ENCODE measurements at places on chromosomes 4 and X.

DNA sequence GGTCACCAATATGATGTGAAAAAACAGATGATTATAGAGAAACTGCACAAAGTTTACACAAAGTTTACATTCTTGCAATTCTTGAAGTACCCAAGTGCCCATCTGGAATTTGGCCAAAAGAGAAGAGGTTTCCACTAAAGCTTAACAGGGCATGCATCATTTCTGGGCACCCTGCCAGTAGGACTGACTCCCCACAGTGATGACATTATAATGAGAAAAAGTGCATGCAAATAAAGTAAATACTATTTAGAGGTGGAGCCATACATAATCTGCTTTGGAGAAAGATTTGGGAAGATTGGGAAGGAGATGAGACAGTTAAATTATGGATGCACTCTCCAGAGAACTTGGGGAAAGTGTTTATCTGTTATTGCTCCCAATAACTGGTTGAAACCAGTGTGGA is 93.7 kb upstream of the TRPC3 start:
- DNase-seq: no peak

DNA sequence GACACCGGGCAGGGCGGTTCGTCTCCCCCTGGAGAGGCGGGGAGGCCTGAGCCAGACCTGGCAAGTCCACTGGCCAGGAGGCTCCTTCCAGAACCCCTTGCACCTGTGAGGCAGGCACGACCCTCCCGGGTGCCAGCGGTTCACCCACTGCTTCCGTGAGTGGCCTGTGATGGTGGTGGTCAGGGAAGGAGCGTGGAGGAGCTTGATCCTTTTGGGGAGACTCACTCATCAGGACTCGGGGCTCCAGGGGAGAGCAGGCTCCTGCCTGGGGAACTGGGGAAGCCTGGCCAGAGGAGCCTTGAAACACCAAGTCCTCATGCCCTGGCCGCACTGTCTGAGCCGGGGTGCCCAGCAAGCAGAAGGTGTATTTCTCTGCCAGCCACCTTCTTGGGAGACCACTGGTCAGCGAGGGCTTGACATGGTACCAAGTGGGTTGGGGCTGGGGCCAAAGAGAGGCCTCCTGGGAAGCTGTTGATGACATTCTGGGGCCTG is 860 bp downstream of the FAM50A start:
- no peak for DNase-seq

- DNase-seq: no peak
Observed at GRCh38 chr4:88054901-88055300, 47.5 kb downstream of the PKD2 start.

- no peak for DNase-seq
Observed at GRCh38 chr4:42605264-42605663, 51.6 kb downstream of the ATP8A1 start.

DNA sequence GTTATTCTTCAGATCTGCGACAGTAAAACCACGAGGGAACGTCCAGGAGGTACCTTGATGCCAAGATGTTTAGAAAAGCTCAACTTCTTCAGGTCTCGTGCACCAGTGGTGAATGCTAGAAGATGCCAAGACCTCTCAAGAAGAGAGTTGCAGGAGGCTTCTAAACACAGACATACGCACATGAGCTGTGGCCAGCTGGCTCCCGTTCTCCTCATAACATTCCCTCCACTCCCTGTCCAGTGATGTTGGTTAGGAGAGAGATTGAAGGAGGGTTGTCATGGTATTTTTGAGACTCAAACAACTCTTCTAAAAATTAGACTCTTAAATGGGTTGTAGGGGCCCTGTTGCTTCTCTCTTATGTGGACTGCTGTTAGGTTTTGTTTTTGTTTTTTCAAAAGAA is 184.3 kb downstream of the QDPR start:
- DNase-seq: no peak

GRCh38 chrX:152819732-152820131 is 10.8 kb downstream of the CETN2 start:
- DNase-seq: no peak

DNA sequence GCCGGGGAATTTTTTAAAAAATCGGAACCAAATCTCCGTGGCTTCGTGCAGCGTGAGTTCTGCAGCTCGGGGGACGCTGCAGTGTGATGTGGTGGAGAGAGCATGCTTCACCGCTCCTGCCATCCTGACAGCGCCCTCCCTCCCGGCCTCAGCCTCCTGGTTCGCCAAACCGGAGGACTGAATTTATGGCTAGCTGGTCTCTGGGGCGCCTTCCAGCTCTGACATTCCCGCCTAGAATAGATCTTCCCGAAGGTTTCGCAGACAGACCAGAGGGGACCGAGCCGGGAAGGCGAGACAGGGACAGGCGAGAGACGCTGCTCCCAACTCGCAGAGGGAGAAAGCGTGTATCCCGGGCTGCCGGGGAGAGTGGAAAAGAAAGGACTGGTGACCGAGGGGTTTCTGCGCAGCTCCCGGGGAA is 25.9 kb downstream of the HOPX start:
- DNase-seq: no peak

DNA sequence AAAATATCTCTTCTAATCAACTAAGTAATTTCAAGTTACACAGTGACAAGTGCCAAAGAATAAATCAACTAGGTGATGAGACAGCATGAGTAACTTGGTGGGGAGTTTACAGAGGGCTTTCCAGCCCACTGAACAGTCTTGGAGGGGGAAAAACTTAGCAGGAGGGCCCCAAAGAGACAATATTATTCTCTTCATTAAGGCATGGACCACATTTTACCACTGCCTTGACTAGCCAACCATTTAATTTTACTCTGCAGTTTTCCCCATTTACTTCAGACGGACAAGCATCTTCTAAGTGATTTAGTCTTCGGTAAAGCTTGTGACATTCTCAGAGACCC is 25.3 kb upstream of the GATB start:
- no peak for DNase-seq

GRCh38 chr4:170776983-170777382 is 687.2 kb upstream of the AADAT start:
- DNase-seq: no peak
